Activated CD4-positive, alpha-beta T cell treated with anti-CD3 and anti-CD28 coated beads, Interleukin-2, Interleukin-6, amounts not matched to agents 100 ng/mL and 50 ng/mL, durations not matched to agents 16 hours and 8 hours (primary cell): ENCODE measurements at places on chromosomes 12 and 14.

- no peak for DNase-seq
Measured at GRCh38 chr14:82667006-82667405, 1133.4 kb upstream of the SEL1L start.

DNA sequence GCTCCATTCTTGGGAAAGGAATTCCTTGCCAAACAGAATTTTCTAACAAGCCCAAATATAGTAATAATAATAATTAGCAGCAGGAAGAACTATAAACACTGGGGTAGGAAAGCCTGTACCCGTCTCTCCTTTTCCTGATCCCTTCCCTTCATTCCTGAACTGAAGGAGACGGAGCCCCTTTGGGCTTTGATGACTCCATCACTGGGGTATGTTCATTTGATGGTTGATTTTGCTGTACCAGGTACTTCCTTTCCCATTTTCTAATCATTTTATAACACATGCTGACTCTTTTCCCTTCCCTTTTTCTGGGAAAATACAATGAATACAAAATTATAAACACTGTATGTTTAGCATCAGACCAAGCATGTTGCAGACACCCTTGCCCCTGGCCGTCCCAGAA, 3.6 kb upstream of the RCOR1 start:
- no peak for DNase-seq

GRCh38 chr12:25960143-25960542, 1.7 kb downstream of the RASSF8 start:
- no peak for DNase-seq

- no peak for DNase-seq
Measured at GRCh38 chr12:121287267-121287954, 9.1 kb downstream of the CAMKK2 start.

GRCh38 chr12:9039397-9039977, 50.1 kb downstream of the KLRG1 start:
- DNase-seq = peak; percentile 63

DNA sequence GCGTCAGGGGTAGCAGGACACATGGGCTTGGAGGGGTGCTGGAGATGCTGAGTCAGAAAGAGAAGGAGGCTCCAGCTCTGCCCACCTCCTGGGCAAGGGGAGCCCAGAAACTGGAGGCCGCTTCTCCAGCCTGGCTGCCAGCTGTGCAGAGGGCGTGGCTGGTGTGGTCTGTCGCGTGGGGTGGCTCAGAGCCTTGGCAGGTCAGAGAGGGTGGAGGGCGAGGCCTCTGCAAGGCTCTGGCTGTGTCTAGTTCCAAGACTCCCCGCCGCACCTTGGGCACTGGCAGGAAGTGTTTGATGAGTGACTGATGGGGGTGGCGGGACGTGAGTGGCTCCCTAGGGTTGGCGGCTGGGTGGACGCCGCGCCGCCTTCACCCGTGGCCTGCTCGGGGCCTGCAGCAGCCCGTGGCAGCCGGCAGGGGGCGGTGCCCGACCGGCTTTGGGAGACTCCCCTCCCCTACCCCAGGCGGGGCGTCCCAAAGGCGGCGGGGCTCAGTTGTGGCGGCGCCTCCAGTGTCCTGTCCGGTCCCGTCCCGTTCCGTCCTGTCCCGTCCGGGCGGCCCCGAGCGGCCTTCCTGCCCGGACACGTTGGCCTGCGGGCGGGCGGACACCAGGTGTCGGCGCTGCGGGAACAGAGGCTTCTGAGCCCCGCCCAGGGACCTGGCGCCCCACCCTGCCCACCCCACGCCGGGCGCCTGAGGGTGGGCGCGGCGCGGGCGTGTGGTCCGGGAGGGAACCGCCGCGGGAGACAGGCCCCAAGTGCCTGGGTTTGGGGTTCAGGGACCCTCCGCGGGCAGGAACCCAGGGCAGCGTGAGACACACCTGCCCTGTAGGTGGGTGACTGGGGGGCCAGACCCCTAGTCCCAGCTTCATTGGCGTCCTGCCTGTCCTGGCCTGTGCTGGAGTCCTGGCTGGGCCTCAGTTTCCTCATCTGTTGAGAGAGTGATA, 39.7 kb downstream of the KRT80 start:
- peak; percentile 69 for DNase-seq

GRCh38 chr14:75851574-75851866, 130.3 kb downstream of the TGFB3 start:
- no peak for DNase-seq

- no peak for DNase-seq
Measured at GRCh38 chr14:89121968-89122620, 294.9 kb downstream of the FOXN3 start.

DNA sequence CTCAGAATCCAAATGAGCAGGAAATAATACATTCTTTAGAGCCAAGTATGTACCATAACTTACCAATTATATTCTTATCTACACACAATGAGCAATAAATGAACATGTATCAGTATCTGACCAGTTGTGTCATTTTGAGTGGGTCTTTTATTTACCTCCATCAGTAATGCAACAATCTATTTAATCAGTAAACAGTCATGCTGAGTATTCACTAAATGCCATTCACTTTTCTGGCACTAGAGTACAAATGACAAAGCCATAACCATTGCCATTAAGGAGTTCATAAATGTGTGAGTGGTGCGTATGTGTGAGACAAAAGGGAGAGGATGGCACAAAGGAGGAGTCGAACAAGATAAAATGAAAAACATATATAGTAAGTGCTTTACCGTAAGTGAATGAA, 1.5 kb upstream of the STRAP start:
- DNase-seq = no peak

DNA sequence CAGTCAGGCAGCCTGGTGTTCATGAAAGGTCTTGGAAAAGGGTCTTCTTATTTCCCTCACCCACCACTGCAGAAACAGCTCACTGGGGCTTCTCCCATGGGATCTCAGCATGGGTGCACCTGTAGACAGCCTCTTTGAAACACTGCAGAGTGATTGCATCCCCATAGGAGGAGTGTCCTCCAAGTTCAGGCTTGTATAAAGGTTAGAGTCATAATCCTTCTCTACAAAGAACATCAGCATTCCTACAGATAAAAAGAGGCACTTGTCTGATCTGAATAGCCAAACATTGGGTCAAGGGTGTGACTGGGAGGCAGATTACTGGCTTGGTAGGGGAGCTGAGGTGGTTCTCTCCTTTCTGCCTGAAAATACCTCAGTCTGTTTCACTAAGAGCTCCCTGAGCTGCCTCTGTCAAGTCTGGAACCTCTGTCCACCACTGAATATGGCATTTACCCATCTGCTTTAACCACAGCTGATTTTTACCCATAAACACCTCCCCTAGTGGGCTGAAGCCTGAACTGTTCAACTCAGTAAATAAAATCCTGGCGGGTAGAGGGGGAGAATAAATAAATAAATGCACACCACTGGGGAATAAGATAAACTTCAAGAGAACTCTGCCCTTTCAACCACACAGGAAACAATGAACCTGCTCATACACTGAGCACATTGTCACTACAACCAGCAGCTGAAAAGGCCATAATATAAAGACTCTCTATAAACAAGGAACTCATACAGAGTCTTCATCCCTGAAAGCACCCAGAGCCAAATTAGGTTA, 120.7 kb upstream of the SCAF11 start:
- DNase-seq = no peak

DNA sequence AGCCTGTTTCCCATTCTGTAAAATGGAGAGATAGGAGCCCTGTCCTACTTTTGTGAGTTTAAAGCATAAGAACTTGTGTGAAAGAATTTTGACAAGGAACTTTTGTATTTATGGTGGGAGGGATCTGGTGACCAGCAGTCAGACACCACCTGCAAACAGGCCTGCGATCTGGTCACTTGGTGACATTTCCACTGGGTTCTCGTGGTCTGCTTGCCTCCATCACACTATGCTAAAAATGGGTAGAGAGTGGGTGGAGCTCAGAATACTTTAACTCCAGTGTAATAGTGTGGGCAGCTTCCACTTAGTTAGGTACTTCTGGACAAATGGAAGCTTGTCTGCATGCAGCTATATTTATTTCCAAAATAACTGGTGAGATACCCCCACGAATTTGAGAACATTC, 26.5 kb upstream of the PLXNC1 start:
- DNase-seq = no peak

- no peak for DNase-seq
Measured at GRCh38 chr12:44674875-44675274, 201.2 kb downstream of the NELL2 start.

DNA sequence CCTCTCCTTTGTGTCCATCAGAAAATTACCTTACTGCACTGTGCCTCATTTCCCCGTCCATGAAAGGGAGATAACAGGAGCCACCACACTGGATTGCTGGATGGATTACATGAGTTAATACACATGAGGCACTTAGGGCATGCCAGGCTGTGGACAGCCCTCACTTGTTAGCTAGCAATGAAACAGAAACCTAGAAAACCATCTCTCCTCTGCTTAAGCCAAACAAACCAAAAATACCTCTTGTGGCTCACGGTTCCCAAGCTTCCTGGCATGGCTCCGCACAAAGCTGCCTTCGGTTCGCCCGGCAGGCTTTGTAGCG, 660 bp upstream of the HCFC2 start:
- no peak for DNase-seq

DNA sequence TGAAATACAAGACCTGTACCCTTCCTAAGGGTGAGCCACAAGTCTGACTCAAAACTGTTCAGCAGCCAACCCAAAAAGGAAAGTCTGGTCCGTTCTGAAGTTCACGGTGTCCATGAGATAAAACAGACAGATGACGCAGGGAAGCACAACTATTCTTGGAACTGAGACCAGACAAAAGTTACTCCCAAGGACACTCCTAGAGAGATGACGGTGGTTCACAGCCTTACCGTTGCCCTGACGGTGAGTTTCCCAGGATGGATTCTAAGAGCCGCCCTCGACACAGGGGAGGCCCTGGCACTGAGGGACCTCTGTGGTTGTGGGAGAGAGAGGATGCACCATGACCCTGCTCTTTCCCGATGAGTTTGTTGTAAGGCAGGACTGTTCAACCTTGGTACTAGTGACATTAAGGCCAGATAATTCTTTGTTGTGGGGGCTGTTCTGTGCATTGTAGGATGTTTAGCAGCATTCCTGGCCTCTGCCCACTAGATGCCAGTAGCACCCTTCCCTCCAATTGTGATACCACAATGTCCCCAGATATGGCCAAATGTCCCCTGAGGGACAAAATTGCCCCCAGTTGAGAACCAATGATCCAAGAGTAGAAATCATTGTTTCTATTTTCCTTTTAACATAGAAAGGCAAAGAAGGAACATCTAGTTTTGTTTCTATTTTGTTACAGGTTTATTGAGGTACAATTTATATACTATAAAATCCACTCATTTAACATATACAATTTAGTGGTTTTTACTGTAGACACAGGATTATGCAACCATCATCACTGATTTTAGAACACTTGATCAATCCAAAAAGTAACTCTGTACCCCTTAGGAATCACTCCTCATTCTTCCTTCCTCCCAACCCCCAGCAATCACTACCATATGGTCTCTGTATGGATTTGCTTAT, 23.0 kb downstream of the OR10P1 start:
- DNase-seq = no peak

GRCh38 chr14:85996551-85996950, 466.6 kb downstream of the FLRT2 start:
- DNase-seq = no peak

- no peak for DNase-seq
Measured at GRCh38 chr12:1763153-1763552, 57.2 kb upstream of the LRTM2 start.

DNA sequence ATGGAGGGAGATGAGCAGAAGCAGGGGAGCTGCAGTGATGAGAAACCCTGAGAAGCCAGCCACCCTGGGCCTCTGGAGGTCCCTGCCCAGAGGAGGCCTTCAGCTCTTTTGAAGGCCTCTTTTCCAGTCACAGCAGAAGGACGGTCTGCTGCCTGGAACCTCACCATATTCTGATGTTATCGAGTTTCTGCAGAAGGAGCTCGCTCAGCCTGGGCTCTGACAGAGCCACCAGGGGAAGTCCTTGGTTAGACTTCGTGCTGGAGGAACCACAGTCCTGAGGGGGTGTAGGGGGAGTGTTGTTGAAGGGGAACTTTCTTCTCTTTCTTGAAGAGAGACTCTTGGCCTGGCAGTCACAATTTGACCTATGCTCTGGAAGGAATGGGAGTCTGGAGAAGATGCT, 25.1 kb upstream of the BATF start:
- peak; percentile 68 for DNase-seq

DNA sequence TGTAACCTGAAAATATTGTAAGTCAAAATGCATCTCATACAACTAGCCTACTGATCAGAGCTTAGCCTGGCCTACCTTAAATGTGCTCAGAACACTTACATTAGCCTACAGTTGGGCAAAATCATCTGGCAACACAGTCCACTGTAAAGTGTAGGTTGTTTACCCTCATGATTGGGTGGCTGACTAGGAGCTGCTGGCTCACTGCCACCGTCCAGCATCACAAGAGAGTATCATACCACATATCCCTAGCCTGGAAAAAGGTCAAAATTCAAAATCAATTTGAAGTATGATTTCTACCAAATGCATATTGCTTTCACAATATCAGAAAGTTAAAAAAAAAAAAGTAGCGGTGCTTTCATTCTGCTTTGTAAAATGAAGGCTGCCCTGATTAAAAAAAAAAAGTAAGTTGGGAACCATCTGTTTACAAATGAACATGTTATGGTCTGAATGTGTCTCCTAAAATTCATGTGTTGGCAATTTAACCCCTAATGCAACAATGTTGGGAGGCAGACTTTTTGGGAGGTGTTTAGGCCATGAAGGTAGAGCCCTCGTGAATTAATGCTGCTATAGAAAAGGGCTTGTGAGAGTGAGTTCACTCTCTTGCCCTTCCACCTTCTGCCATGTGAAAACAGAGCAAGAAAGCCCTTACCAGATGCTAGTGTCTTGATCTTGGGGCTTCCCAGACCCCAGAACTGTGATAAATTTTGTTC, 211.8 kb downstream of the PPM1H start:
- no peak for DNase-seq

DNA sequence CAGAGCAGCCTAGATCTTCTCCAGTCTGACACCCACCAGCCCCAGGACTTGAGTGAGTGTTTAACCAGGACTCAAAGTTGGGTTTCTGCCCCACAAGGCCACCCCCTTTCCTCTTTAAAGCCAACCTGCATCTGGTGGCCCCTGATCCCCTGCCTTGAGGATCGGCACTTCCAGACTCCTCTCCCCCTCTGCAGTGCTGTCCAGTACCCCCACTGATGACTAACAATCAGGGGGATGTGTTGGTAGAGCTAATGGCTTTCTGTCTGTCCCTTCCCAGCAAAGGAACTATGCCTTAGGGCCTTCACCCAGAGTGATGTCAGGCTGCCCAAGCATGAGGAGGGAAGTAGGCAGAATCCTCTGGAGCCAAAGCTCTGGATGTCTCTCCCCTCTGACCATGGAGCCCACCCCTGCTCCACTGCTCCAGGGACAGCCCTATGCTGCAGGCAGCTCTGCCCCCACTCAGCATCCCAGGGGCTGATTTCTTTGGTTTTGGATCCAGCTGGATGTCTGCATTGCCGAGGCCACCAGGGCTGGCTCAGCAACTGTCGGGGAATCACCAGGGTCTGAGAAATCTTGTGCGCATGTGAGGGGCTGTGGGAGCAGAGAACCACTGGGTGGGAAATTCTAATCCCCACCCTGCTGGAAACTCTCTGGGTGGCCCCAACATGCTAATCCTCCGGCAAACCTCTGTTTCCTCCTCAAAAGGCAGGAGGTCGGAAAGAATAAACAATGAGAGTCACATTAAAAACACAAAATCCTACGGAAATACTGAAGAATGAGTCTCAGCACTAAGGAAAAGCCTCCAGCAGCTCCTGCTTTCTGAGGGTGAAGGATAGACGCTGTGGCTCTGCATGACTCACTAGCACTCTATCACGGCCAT, 42.9 kb downstream of the DAD1 start:
- DNase-seq = no peak

GRCh38 chr14:55430024-55430690, 10.3 kb downstream of the TBPL2 start:
- DNase-seq = peak; percentile 73
